ENCODE measurements at places on chromosomes 1 and 21. TPM values are rescaled to one million over a fixed set of nuclear protein-coding genes. Genes with fewer than 3 reads are reported as not detected.

The SELL gene
- total RNA-seq = 1.9 TPM

The PRAMEF25 gene
- total RNA-seq = not detected

The ADAMTS1 gene
- 3.3 TPM for total RNA-seq

The TDRD5 gene
- not detected for total RNA-seq

The OR2T11 gene
- total RNA-seq = not detected

The RPTN gene
- not detected for total RNA-seq

The OPTC gene
- total RNA-seq = not detected

The AKNAD1 gene
- total RNA-seq = not detected

GRCh38 chr1:31785020-31785946, 21.1 kb upstream of the ADGRB2 start:
- DNase-seq = no peak

DNA sequence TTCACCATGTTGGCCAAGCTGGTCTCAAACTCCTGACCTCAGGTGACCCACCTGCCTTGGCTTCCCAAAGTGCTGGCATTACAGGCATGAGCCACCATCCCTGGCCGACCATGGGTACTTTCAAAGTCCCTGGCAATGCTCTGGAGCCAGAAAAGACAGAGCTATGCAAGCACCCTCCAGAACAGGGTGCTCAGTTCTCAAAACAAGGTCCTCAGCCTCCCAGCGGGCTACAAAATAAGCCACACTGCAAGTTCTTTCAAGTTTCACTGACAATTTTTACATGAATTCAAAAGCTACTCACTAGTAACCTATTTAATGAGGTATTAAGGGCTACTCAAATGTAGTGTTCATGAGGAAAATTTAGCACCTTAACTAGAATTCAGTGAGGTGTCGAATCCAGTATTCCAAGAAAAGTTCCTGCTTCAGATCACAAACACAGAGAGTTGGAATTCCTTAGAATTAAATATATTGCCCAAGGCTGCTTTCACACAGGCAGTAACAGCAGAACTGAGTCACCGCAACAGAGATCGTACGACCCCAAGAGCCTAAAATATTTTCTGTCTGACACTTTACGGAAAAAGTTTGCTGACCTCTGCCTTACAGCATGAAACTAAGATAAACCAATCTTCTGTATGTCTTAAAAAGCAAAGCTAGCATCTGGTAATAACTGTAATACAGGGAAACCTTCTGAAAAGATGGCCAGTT, 60.7 kb downstream of the HSF2BP start:
- no peak for DNase-seq

DNA sequence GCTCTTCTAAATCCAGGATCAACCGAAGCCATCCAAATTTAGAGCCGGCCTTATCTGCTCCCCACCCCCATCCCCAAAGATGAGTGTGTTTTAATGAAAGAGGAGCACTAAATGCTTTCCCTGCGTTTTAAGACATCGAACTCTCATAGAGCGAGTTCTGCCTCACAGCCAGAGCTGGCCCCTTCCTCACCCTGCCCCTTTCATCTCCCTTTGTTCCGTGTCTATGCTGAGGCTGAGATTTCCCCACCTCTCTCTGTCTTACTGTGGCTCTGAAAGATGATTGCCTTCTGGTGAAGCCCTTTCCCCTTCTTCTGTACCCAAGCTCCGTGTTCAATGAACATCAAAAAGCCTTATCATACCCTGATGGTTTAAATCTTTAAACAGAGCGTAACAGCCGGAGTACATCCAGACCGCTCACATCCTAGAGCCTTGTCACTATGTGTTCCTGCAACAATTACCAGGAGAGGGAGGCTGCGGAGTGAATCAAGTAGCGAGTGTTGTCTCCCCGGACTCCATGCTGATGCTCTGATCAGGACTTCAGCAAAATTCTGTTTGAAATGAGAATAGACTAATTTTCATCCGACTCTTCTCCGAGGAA, 110.1 kb downstream of the ZNF326 start:
- DNase-seq = no peak

- no peak for DNase-seq
Observed at GRCh38 chr1:163535807-163536206, 214.1 kb downstream of the NUF2 start.

- no peak for DNase-seq
Observed at GRCh38 chr1:70760154-70760553, 287.5 kb downstream of the PTGER3 start.

GRCh38 chr1:177010211-177010825, 154.2 kb downstream of the ASTN1 start:
- DNase-seq = no peak

GRCh38 chr1:157096881-157097280, 2.7 kb downstream of the ETV3L start:
- no peak for DNase-seq

DNA sequence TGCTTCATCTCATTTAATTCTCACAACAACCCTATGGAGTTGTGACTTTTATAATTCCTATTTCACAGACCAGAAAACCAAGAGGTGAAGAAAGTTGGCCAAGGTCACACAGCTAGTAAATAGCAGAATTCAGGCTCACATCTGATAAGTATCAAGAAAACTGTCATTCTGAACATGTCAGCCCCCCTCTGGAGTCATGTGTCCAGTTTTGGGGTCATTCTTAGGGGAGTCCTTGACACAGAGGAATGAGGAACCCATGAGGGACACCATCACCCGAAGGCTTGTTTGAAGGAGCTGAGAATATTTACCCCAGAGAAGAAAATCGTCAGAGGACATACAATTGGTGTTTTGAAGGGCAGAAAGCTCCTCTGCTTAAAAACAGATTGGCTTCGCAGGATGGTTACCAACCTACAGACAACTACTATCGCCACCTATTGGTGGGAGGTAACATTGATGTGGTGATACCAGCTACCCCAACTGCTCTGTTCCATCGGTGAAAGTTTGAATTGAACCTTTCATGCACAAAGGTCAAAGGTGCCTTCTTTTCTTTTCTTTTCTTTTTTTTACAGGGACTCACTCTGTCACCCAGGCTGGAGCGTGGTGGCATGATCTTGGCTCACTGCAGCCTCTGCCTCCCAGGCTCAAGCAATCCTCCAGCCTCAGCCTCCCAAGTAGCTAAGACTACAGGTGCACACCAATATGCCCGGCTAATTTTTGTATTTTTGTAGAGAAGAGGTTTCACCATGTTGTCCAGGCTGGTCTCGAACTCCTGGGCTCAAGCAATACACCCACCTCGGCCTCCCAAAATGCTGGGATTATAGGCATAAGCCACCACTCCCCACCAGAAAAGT, 31.3 kb downstream of the NCMAP start:
- DNase-seq = no peak

GRCh38 chr1:51295926-51296325, 34.4 kb downstream of the TTC39A start:
- DNase-seq = no peak

GRCh38 chr1:54239631-54240031, 39.7 kb downstream of the MRPL37 start:
- DNase-seq = no peak

DNA sequence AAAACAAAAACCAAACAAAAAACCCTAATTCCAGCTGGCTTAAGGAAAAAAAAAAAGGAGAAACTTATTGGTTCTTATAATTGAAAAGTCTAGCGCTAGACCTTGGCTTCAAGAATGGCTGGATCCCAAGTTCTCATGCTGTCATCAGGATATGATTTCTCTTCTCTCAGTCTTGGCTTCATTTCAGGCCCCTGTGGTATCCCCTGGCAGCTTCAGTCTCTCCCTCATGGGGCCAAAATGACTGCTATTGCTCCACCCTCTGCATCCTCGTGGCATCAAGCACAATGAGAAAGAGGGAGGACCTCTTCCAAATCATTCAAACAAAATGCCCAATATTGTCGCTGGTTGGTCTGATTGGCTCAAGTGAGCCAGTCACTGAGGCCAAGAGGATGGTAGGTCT, 80.7 kb downstream of the GIPC2 start:
- no peak for DNase-seq

- no peak for DNase-seq
Observed at GRCh38 chr1:170853302-170853701, 82.0 kb upstream of the MROH9 start.

DNA sequence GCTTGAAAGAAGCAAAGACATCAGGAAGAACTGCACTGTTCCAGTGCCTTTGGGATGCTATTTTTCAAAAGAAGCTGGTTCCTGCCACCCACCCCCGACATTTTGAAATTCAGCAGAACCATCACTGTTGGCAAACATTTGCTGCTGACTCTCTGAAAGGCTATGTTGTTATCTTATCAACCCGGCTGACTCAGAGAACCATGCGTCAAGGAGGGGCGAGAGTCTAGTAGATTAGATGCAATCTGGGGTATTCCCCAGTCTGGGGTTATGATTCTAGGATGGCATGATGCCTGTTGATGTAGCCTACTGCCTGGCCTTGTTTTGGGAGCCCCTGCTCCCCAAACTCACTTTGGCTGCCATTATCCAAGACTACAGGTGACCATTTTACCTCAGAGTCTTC, 267.8 kb upstream of the RUNX1 start:
- no peak for DNase-seq

DNA sequence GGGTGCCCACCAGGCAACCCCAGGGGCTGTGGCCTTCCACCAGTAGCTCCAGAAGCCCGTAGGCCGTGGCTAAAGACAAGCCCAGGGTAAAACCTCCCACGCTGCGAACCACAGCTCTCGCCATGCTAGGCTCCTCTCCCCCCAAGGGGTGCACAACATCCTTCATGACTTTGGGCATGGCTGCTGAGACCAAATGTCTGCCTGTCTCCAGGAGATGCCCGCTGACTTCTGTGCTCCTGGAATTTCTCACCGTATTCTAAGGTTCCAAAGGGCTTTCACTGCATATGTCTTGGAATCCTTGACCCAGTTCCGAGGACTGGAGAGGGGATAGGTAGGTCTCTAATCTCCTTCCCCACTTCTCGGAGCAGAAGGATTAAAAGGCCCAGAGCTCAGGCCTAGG, at the start of the genes DCST1 and DCST2:
Gene DCST1, plus strand, starts transcription at position 301 of the 400 bp plus-strand sequence. CDS start 213 bp downstream, outside the sequence.
Gene DCST2, minus strand, starts transcription at position 258 of the 400 bp plus-strand sequence. Its CDS starts 80 bp downstream, at position 178.
- no peak for DNase-seq

- peak; percentile 58 for DNase-seq
Observed at GRCh38 chr1:45621895-45622523, 1.8 kb downstream of the CCDC17 start.

DNA sequence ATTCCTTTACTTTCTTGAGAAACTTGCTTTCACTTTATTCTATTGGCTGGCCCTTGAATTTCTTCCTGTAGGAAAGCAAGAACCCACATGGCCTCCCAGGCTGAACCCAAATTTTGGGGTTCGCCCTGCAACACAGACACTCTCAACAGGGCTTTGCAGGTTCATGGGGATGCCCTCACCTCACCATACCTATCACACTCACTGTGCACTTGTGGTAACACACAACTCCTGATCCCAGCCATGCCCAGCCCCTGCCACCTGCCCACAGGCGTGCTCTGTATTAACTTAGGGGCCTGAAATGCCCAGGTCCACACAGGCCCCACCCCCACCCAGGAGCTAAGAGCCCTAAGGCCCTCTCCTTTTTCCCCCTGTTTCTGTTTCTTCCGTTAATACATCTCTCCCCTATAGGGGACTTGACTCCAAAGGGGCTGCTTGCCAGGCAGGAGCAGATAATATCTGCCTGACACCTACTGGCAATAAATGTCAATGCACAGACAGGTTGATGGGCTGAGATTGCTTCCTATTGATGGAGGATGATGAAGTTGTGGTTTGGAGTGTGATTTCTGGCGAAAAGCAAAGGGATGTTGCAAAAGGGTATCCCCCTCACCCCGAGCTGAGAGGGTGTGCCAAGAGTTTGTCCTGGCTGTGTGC, 171.5 kb downstream of the AJAP1 start:
- DNase-seq = no peak

DNA sequence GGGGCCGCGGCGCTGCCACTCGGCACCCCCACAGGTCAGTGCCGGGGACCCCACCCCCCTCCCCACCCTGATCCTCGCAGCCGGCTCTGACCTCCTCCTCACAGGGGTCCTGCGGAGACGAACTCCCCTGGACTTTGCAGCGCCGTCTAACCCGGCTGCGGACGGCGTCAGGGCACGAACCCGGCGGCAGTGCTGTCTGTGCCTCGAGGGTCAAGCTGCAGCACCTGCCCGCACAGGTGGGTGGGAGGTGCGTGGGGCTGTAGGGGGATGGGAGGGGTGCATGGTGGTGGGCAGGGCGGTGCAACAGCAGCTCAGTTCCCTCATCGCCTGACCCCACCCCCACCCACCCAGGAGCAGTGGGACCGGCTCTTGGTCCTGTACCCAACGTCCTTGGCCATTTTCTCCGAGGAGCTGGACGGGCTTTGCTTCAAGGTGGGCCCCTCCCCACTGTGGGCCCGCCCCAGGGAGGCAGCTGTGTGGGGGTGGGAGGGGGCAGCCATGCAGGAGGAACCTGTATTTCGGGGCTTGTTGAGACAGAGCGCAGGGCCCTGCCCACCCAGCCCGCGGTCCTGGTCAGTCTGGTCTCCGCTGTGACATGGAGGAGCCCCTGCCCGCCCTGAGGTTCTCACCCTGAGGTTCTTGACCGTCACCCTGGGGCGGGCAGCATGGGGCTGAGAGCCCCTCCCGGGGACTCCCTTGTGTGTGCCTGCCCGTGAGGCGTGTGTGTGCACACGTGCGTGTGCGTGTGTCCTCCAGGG, 4.9 kb downstream of the PLEKHN1 start:
- DNase-seq = no peak

- no peak for DNase-seq
Observed at GRCh38 chr1:210252621-210253051, 20.0 kb downstream of the SERTAD4 start.

DNA sequence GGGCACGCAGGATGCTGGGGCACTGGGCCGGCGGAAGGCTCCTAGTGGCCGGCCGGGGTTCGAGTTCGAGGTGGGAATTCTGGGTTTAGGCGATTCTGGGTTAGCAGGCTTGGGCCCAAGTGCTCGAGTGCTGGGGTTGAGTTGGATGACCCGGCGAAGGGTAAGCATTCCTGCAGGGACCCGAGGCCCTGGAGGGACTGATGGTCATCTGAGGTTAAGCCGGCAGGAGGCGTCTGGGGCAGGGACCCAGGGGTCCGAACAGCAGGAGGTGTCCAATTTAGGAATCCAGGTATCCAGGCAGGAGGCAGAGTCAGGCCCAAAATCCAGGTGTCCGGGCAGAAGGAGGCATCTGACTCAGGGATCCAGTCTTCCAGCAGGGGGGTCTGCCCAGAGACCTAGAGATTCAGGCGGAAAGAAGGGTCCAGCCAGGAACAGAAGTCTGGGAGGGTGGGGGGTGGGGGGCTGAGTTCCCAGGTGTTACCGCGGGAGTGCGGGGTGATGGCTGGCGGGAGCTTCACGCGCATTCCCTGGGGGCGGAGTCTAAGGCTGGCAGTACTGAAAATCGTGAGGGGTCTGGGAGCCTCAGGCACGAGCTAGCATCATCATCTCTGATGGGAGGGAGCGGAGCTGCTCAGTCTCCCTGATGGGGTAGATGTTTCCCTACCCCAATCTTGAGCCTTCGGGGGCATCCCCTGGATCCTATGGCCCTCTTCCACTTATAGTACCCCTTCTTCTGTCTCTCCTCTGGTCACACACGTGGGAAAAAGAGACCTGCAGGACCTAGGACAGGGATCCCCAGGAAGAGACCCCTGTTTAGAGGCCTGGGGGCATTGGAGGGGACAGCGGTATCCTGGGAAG, 585 bp downstream of the GPR3 start:
- DNase-seq = no peak

DNA sequence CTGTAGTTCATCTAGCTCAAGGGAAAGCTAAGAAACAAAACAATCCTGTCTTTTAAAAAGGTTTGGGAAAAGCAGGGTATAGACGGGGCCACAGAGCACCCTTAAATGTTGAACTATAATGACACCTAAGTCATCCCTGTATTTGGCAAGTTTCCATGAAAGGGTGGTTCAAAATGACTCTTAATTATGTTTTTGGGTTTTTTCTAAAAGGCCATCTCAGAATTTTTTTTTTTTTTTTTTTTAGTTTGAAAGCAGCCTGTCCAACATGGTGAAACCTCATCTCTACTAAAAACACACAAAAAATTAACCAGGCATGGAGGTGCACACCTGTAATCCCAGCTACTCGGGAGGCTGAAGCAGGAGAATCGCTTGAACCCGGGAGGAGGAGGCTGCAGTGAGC, 22.2 kb downstream of the TOMM20 start:
- no peak for DNase-seq

Data from left lobe of liver (tissue), 2 donors.